ENCODE measurements at places on chromosomes 2 and 18. TPM values are rescaled to one million over a fixed set of nuclear protein-coding genes. Genes with fewer than 3 reads are reported as not detected.
A peak's percentile ranks its signal among the peaks of the same experiment; 100 is the strongest.

GRCh38 chr2:204638471-204639194 lies 93.4 kb downstream of the PARD3B start:
- no peak for DNase-seq
- no peak overlapping the region for H3K27ac ChIP-seq
- H3K4me1 ChIP-seq, result no peaks in the 10 kb centered on the region
- no peaks in the 10 kb centered on the region for H3K36me3 ChIP-seq

DNA sequence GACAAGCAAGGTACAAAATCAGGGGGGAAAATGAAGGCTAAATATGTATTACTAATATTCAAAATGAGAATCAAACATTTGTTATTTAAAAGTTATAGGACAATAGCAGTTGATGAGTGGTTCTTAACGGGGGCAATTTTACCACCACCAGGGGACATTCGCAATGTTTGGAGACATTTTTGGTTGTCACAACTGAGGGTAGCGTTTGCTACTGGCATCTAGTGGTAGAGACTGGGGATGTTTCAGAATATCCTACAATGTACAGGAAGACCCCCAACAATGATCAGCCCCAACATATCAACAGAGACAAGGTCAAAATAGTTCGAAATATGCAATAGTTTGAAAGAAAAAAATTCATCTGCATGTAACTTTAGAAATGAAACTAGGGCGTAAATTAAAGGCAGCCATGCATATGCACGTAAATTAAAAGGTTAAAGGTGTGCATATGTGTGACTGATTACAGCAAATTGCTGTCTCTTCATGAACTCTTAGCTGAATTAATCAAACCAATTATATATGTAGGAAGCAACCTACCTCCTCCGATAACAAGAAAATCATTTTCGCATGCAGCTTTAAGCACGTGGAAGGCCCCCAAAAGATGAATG lies 61.2 kb upstream of the CUL3 start:
- no peaks in the 10 kb centered on the region for H3K36me3 ChIP-seq
- DNase-seq, result peak; percentile 42
- no peaks in the 10 kb centered on the region for H3K27me3 ChIP-seq

DNA sequence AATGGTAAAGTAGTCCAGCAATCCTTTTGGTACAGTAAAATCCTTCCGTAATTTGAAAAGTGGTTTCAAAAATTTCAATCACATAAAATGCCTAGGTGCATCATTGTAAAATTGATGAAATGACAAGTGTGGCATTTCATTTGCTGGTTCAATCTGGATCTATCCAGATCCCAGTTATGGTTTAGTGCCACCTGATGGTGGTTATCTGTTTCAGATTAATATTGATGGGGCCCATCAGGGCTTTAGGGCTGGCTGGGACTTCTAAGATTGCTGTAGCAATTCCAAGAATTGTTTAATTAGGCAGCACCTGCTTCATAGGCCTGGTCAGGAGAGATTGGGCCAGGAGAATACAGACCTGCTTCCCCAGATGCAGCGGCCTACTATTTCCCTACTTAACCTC lies 55.5 kb upstream of the PIK3C3 start:
- H3K4me3 ChIP-seq, result no peak overlapping the region
- H3K27ac ChIP-seq, result no peak overlapping the region
- H3K4me1 ChIP-seq, result no peaks in the 10 kb centered on the region
- DNase-seq, result no peak
- H3K27me3 ChIP-seq, result no peaks in the 10 kb centered on the region

- peaks cover 17% of the 10 kb centered on the region for H3K4me1 ChIP-seq
- H3K27ac ChIP-seq, result no peak overlapping the region
- no peaks in the 10 kb centered on the region for H3K36me3 ChIP-seq
- no peak for DNase-seq
Measured at GRCh38 chr2:144586476-144586875, 66.6 kb upstream of the ZEB2 start.

- H3K4me1 ChIP-seq, result peaks cover 31% of the 10 kb centered on the region
- no peak for DNase-seq
- H3K27me3 ChIP-seq, result peaks cover 8% of the 10 kb centered on the region
Measured at GRCh38 chr2:111061191-111061590, 59.5 kb upstream of the BCL2L11 start.

DNA sequence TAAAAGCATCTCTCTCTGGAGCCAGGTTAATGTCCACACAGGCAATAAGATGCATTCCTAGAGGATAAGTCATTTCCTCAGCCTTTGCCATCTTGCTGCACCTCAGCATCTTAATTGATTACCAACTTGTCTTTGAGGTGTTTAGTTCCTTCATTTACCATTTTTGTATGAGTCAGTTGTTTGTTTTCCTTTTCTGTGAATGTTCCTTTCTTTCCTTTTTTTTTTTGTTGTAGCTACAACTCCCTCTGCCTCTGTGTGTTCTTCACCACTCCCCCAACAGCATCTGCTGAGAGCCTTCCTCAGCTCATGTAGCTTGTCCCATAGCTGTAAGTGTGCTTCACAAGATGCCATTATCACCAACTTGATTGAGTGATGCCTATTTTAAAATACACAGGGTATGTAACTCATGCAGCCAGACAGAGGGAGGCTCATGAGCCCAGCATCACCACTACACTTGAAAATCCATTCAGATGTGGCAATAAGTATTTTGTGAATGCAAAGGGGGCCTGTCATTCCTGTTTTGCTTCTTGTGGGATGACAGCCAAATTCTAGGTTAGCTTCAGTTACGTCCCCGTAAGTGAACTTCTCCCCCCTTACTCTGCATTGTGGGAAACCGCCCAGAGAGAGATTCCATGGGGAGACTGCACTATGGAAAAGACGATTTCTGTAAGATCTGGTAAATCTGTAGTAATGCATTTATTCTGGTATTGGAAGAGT lies 315.9 kb upstream of the ZEB2 start:
- DNase-seq, result no peak
- no peak overlapping the region for H3K27ac ChIP-seq
- H3K36me3 ChIP-seq, result no peaks in the 10 kb centered on the region
- no peaks in the 10 kb centered on the region for H3K27me3 ChIP-seq
- no peak overlapping the region for H3K4me3 ChIP-seq

DNA sequence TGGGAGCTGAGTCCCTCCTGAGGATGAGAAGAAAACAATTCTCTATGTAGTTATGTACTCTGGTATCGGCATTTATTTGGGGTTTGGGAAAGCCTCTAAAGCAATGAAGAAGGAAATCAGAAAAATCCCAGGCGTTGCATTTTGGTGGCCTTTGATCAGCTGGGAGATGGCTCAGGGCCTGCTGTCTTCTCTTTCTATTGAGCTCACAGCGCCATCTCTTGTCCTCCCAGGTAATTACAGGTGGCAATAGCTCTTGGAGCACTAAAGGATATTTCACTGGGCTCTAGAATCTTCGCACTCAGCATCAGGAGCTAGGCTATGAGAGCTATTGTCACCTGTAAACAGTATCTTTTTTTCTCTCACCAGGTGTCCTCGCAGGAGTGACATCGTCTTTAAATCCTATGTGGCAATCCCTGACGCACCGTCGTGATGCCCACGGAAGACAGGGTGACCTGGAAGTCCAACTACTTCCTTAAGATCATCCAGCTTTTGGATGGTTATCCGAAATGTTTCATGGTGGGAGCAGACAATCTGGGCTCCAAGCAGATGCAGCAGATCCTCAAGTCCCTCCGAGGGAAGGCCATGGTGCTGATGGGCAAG lies 76.1 kb upstream of the PMAIP1 start:
- H3K27me3 ChIP-seq, result peaks cover 42% of the 10 kb centered on the region
- H3K4me3 ChIP-seq, result no peak overlapping the region
- DNase-seq, result no peak
- no peaks in the 10 kb centered on the region for H3K4me1 ChIP-seq
- H3K36me3 ChIP-seq, result no peaks in the 10 kb centered on the region

ZC3H6 gene
- 7.6 TPM for polyA plus RNA-seq

MSTN gene
- polyA plus RNA-seq, result not detected

Measured in naive B cell (primary cell).